ENCODE measurements at places on chromosomes 12 and 14.

- DNase-seq: no peak
Measured at GRCh38 chr12:75507086-75507485, 4.3 kb downstream of the KRR1 start.

- no peak for DNase-seq
Measured at GRCh38 chr14:32707742-32708500, 230.8 kb upstream of the NPAS3 start.

GRCh38 chr12:46546634-46547273 is 174.2 kb upstream of the SLC38A2 start:
- DNase-seq: peak; percentile 49

GRCh38 chr12:96047229-96048211 is 12.1 kb upstream of the LTA4H start:
- DNase-seq: no peak

DNA sequence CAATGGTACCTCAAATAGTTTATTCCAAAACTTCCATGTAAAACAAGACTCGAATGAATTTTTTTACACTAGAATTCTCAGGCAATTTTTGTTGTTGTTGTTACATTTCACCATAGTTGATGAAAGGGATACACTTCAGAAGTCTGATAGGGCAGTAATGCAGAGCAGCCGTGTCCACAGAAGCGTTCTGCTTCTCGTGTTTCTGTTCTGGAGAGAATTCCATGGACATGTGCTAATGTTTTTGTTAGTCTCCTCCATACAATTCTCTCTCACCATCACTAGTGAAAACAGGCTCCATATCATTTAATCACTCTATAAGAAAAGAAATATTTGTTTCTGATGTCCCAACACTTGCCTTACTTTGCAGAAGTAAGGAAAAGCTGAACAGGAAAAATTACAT is 606.1 kb downstream of the SLC16A7 start:
- DNase-seq: no peak

DNA sequence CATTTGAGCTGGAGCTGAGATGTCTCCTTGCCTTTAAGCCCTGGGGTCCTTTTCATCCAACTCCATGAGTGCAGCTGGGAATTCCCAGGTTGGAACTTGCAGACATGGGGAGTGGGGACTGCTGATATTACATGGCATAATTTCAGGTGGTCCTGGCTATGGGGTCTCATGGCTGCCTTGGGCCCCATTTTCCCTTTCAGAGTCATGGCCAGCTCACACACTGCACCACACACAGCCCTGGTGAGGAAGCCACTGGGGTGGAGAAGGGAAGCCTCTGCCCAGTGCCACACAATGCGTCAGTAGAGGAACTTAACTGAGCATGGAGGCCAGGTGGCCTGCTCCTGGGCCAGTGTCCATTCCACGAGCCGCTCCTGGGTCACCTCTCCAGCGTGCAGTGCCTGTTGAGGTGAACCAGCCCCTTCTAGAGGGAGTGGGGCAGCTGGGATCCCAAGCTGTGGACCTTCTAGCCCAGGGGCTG is 17.3 kb upstream of the KRT86 start:
- no peak for DNase-seq

DNA sequence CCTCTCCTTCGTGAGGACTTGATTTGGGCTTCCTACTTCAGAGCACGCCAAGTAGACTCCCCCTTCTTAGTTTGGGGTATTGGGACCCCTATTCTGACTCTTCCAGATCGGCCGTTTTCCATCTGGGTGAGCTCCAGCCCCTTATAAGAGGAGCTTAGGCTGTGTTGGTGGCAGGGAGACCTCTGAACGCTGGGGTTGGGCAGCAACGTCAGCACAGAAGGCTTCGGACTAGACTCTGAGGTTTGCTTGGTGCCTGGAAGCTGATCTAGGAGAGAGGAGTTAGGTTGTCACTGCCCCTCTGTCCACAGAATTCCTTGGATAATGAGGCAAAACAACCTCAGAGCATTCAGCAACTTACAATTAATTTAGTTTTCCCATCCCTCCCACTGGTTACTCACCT is 99.2 kb upstream of the RTL1 start:
- no peak for DNase-seq

DNA sequence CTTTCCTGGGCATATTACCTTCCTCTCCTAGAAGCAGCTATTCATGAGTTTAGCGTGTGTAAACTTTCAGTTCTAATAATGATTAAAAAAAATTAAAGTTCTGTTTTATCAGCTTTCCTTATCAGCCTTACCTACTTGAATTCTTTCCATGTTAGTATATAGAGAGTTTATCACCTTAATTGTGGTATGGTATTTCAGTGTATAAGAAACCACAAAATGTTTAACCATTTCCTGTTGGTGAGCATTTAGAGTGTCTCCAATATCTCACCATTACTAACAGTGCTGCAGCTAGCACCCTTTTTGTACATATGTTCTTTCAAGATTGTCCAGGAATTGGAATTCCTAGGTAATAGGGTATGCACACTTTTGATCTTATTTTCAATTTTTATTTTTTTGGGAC is 89.5 kb downstream of the FBXO33 start:
- no peak for DNase-seq
